ENCODE measurements at places on chromosomes 5 and 9.
A peak's percentile ranks its signal among the peaks of the same experiment; 100 is the strongest.

DNA sequence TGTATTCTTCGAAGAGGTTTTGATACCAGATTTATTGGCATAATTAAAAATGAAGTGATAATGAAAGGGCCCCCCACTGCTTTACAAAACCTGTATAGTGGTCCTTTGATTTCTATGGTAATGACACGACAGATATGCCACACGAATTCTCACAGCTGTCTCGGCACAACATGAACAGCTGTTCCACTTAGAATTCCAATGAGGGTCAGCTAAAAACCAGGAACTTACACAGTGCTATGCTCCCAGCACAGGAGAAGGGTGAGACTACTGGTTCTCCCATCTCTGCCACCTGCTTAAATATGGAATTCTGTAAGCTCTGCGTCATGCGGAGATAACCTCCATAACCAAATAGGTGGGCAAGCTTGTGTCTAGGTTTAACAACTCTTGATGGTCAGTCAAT, 183.0 kb upstream of the EFNA5 start:
- DNase-seq: no peak

DNA sequence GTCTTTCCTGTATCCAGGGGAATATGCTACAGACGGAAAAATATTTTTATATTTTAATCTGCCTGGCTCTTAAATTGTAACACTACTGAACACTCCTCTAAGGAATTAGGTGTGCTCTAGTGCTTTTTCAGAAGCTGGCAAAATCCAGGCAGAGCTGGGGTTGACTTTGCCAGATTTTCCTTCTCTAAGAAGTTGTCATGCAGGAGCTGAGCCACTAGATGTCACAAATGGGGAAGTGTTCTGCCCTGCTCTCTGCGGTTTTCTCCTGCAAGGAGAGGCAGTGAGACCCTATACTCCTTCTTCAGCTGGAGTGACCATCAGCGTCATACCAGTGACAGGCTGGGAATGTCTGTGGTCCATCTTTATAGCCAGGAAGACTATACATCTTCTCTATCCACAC, 112.5 kb downstream of the HAPLN1 start:
- DNase-seq: peak; percentile 60

GRCh38 chr5:172772112-172772906, 1.3 kb upstream of the DUSP1 start:
- peak; percentile 82 for DNase-seq

GRCh38 chr5:9545992-9546851, at the start of gene SEMA5A:
Gene SEMA5A, minus strand, starts transcription at chr5:9546075. Its CDS starts 166,129 bp downstream, at chr5:9379946.
- DNase-seq: peak; percentile 78

DNA sequence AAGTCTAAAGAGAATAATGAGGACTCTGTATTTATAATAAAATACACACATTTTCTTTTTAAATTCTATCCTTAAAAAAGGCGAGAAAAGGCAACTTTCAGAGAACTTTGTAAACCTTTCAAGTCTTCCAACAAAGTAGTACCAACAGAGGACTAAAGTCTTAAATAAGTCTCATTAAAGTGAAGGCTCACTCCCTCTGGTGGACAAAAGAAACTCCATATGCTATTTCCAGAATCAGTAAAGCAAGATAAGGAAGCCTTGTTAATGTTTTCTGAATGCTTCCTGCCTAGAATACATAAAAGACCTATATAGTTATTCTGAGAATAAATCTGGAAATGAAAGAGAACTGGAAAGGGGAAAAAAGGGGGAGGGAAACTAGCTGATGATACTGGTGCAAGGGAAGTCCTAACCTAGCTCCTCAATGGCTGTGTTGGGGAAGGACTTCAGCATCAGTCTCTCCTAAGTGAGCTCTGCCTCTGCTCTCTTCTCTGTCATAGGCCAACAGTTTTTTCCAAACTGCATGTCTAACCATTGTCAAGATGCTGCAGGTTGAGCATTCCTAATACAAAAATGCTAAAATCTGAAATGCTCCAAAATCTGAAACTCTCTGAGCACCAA, 7.2 kb downstream of the HMGCS1 start:
- peak; percentile 55 for DNase-seq

DNA sequence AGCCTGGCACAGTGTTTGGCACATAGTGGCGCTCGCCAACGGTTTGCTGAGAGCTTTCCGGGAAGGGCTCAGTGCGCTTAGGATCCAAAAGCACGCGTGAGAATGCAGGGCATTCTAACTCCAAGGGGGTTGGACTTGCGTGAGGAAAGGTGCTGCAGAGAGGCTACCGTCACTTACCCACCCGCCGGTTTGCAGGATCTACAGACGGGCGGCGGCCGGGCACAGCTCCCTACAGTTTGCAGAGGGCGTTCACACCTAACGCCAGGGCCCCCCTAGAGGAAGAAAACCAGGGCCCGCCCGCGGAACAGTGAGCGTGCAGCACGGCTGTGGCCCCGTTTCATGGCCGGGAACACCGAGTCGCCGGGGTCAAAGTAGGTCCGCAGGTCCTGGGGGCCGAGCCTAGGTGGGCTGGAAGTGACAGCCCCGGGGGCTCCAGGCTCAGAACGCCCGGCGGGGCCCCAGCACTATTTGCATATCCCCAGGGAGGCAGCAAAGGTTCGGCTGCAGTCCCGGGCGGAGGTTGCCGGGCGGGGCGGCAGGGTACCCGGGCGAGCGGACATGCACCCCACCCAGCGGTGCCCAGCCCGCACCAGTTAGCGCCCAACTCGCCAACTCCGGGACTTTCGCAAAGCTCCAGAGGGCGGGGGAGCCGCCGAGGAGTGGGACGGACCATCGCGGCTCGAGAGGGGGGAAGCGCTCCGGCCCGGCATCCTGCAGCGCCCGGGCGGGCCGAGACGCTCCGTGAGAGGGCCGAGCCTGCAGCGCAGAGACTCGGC, 526 bp upstream of the GALNT10 start:
- DNase-seq: peak; percentile 94

GRCh38 chr5:96548905-96549304, 113.3 kb upstream of the CAST start:
- DNase-seq: no peak

GRCh38 chr5:31671339-31671741, 32.4 kb downstream of the PDZD2 start:
- DNase-seq: no peak

- no peak for DNase-seq
Measured at GRCh38 chr5:134130239-134130945, 15.9 kb downstream of the TCF7 start.

- peak; percentile 56 for DNase-seq
Measured at GRCh38 chr5:135386096-135386495, 12.9 kb downstream of the MACROH2A1 start.

Measured in AG08395 (cell line).